BE2C (cell line): ENCODE measurements at places on chromosomes 13 and 19.

- DNase-seq = no peak
Observed at GRCh38 chr13:28047757-28048388, 52.5 kb downstream of the FLT3 start.

DNA sequence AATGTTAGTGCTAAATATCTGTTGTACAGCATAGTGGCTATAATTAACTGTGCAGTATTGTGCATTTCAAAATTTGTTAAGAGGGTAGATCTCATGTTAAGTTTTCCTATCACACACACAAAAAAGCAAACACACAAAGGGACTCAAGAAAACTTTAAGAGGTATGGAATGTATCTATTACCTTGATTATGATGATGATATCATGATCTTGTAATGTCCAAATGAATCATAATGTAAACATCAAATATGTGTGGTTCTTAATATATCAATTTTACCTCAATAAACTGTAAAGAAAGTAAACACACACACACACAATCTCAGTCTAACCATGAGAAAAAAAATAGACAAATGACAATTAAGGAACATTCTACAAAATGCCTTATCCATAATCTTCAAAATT is 934.6 kb downstream of the SLITRK1 start:
- DNase-seq = no peak

DNA sequence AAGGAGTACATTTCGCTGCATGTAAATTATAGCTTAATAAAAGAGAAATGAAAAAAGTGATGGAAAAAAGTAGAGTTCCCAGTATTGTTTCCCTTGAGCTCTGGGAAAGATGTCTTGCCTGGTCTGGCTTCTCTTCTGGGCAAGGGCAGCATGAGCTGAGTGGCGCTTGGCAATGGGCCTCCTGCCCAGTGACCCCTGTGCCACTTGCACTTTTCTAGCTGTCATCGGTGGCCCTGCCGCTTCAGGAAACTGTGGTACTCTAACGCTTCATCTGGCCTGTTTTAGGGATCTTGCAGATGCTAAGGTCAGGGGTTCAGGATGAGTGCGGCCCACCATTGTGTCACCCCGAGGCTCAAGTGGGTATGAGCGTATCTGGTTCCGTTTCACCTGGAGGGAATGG is 161.4 kb downstream of the MTUS2 start:
- no peak for DNase-seq

GRCh38 chr19:35110974-35111373 is 4.6 kb upstream of the FXYD3 start:
- DNase-seq = no peak
